Stimulated activated CD4-positive, alpha-beta T cell treated with anti-CD3 and anti-CD28 coated beads, Interleukin-1b, Interleukin-23, amount 100 ng/mL, for 1 hour (primary cell): ENCODE measurements at places on chromosomes 7 and 10.

GRCh38 chr10:119701861-119702260, 24.0 kb upstream of the INPP5F start:
- no peak for DNase-seq

DNA sequence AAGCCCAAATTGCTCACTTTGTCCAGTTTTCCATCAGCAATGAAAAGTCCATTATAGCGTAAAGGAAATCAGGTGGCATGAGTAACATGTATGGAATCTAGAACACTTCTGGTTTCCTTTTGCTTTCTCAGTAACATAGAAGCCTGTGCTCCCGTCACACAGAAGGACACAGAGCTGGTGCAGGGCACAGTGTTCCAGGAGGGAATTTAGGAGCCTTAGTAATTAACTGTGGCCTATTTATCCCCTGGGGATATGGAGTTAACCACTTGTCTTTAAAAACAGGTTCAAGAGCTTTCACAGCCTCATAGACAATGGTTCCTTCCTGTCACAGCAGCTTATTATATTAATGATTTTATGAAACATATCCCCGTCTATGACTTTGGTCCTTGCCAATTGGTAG, 189.9 kb downstream of the NEBL start:
- no peak for DNase-seq

GRCh38 chr7:25861601-25862260, 290.3 kb upstream of the NFE2L3 start:
- DNase-seq: no peak

DNA sequence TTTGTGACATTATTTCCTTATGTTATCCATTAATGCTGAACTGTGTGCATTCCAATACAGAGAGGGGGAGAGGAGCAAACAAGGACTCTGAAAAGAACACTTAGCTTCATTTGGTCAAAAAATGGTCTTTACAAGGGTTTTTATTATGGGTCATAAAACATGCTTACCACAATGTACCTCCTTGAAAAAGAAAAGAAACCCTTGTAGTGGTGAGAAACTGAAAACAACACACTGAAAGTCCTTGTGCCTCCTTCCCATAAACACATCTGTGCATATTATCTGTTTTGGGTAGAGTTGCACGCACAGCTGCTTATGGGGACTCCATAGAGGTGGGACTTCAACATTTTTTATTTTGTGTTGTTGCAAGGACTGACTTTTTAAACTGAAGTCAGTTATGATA, 98.7 kb downstream of the CDK6 start:
- DNase-seq: no peak

- no peak for DNase-seq
Measured at GRCh38 chr10:132503581-132504421, 33.8 kb upstream of the INPP5A start.

- DNase-seq: no peak
Measured at GRCh38 chr10:3263747-3264146, 91.2 kb upstream of the PITRM1 start.

DNA sequence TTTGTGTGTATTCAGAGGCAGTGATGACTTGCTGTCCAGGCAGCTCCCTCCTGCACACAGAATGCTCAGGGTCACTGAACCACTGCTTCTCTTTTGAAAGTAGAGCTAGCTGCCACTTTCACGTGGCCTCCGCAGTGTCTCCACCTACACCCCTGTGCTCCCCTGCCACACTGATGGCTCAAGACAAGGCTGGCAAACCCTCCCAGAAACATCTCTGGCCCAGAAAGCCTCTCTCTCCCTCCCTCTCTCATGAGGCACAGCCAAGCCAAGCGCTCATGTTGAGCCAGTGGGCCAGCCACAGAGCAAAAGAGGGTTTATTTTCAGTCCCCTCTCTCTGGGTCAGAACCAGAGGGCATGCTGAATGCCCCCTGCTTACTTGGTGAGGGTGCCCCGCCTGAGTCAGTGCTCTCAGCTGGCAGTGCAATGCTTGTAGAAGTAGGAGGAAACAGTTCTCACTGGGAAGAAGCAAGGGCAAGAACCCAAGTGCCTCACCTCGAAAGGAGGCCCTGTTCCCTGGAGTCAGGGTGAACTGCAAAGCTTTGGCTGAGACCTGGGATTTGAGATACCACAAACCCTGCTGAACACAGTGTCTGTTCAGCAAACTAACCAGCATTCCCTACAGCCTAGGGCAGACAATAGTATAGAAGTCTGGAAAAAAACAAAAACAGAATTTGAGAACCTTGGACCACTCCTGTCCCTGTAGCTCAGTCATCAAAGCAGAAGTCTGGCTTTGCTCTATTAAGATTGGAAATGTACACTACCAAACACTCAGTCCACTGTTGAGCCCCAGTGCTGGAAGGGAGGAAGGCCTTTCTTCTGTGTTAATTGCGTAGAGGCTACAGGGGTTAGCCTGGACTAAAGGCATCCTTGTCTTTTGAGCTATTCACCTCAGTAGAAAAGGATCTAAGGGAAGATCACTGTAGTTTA, 15.8 kb downstream of the SCD start:
- DNase-seq: no peak

DNA sequence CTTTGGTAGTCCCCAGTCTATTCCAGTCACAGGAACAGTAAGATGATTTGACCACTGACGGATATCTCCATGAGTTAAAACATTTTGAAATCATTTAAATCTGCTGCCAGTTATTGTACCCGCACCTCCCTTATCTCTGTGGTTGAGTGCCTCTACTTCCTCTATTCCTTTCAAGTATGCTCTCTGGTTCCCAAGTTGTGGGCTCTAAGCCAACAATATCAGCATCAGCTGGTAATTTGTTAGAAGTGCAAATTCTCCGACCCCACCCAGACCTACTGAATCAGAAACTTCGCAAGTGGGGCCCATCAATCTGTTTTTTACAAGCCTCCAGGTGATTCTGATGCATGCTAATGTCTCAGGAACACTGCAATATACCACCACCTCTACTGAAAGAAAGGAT, 235.5 kb downstream of the CCSER2 start:
- DNase-seq: no peak

DNA sequence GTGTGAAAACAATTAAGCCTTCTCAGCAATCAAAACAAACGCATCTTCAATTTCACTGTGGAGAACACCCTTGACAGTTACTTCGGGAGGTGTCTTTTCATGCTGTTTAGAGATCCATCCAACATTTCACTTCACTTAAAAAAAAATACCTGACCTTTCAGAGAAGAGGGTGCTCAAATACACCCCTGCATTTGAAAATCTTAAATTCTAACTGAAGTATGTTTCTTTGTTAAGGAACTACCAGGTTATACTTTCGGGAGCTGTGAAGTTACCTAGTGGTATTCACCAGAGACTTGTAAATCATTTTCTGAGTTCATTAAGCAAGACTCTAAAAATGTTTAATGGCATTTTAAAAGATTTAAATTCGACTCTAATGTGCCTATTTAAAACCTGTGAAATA, 38.8 kb downstream of the CNPY1 start:
- DNase-seq: no peak

- DNase-seq: no peak
Measured at GRCh38 chr10:55369670-55370420, 568.8 kb upstream of the PCDH15 start.

GRCh38 chr10:87927091-87927490, 63.7 kb downstream of the PTEN start:
- DNase-seq: no peak

DNA sequence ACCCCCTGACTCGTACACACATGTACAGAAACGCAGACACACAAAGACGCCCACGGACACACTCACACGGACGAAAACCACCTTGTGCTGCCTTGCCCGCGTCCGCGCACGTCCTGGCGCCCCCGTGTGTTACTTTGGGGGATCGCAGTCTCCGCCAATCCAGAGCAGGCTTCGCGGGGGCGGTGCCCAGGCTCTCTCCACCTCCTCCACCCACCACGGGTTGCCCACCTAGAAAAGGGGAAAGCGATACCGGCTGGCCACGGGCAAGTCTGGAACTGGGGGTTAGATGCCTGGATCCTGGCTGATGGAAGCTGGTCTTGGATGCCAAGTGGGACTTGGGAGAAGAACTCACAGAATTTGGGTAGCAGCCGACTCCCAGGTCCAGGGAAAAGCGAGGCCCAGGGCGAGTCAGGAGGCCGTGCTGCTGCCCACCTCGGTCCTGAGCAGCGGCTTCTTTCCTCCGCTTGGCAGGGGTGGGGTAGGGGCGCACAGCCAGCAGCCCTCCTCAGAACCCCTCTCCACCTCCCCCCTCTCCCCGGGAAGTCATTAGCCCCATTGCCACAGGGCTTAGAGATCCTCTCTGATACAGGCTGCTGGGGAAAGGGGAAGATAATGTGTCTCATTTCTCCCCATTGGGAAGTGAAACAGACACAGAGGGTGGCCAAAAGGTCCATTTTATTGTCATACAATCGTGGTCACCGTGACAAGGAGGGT, 4.6 kb upstream of the VGF start:
- DNase-seq: peak; percentile 79

GRCh38 chr10:63767138-63767801, 246.1 kb downstream of the REEP3 start:
- DNase-seq: no peak
